Calu3 (cell line): ENCODE measurements at places on chromosomes 3 and 15. TPM values are rescaled to one million over a fixed set of nuclear protein-coding genes. Genes with fewer than 3 reads are reported as not detected.
A peak's percentile ranks its signal among the peaks of the same experiment; 100 is the strongest.

CCDC71 gene
- 19.2 and 20.2 TPM in 2 replicates for total RNA-seq

ARGFX gene
- not detected in 2 replicates for total RNA-seq

GRCh38 chr15:78879517-78880241 lies 7.0 kb downstream of the MORF4L1 start:
- H3K4me1 ChIP-seq = peaks cover 33% of the 10 kb centered on the region
- peaks cover 66% of the 10 kb centered on the region for H3K36me3 ChIP-seq
- no peaks in the 10 kb centered on the region for H3K27me3 ChIP-seq
- DNase-seq = no peak
- H3K27ac ChIP-seq = no peak overlapping the region
- H3K4me3 ChIP-seq = no peak overlapping the region

DNA sequence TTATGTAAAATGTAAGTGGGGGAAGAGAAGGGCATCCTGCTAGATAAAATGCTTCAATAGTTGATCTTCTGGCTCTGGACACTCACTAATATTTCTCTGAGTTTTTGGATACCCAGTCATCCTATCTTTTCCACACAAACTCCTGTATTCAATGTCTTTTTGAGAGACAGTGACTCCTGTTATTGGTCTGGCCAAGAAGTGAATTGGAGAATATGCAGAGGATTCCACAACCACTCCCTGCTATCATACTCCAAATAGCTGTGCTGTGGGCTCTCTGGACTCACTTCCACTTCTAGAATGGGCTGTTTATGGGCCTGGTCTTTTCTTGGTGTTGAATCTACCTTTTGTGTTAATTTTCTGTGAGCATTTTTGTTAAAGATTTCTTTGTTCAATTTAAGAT lies 376.8 kb downstream of the NLGN1 start:
- no peaks in the 10 kb centered on the region for H3K27me3 ChIP-seq
- no peaks in the 10 kb centered on the region for H3K36me3 ChIP-seq
- H3K4me1 ChIP-seq = no peaks in the 10 kb centered on the region
- no peak overlapping the region for H3K27ac ChIP-seq

DNA sequence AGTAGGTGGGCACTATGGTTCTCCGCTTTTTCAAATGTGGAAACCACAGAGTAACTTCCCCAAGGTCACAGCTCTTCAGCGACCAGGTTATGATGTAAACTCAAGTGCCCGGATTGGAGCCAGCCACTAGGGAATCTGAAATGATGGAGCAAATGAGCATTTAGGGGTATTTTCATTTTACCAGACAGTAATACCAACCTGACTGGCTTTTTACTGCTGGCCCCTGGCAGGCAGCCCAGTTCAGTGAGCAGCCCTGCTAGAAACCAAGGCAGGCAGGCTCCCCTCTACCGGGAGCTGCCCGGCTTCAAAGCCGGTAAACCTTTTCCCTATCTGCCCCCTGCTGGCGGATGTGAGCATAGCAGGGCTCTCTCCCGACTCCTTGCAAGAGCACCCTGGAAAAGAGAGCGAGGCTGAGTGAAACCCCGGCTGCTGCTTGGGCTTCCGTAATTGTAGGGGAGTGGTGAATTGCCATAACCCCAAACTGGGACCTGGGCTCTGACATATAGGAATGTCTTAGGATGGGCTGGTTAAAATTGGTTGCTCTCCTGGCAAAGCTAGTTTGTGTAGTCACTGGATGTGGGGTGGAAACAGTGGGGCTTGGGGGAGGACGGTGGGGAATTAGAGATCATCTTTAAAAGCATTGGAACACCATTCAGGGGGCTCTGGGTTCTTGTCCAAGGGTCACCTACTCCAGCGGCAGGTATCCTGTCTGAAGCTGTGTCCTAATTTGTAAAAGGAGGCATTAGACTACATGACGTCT lies 98.0 kb upstream of the TNFAIP8L3 start:
- H3K4me1 ChIP-seq = no peaks in the 10 kb centered on the region
- no peak overlapping the region for H3K27ac ChIP-seq
- no peaks in the 10 kb centered on the region for H3K36me3 ChIP-seq

DNA sequence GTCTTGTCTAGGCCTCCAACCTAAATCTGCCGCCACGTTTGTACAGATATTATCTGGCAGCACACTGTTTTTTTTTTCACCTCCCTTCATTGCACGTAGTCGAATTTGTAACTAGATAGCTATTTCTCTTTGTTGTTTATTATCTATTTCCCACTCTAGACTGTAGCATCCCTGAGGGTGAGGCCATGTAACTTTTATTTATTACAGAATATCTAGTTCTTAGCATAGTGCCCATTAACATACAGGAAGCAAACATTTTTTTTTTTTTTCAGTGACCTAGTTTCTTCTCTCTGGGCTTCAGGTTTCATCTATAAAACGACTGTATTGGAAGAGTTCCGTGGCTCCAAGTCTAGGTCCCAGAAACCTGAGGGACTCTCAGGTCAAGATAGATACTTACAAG lies 354.3 kb downstream of the FGF12 start:
- no peaks in the 10 kb centered on the region for H3K4me1 ChIP-seq
- H3K27me3 ChIP-seq = no peaks in the 10 kb centered on the region
- no peak overlapping the region for H3K27ac ChIP-seq
- no peak overlapping the region for H3K4me3 ChIP-seq
- DNase-seq = no peak

DNA sequence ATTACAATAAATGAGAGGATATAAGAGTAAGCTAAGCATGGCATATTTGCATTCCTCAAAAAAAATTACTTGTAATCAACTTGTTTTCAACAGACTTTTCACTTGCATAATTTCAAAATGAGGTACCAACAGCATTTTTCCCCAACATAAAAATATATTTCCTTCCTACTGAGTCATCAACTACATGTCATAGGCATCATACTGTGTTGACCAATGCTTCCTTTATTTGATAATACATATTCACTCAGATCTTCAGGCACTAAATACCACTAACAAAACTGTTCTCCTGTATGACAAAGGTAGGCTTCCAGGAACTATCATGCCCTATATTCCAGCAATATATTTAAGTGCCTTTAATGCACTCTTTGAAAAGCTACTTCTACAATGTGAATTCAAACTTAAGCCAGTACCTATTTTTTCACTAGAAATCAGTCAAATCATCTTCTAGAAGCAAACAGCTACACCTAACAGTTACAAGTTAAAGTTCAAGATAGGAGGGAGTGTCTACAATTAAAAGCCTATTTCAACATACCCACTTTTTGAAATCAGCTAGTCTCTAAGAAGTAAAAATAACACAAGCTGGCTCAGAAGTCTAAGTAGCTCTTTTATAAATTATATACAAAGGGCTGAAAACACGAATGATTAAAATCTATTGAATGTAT lies 11.3 kb downstream of the ADAM10 start:
- peaks cover 10% of the 10 kb centered on the region for H3K36me3 ChIP-seq
- peak overlapping the region; percentile 60 for H3K27ac ChIP-seq
- DNase-seq = no peak
- no peaks in the 10 kb centered on the region for H3K27me3 ChIP-seq

IQCF2 gene
- not detected in 2 replicates for total RNA-seq

DNA sequence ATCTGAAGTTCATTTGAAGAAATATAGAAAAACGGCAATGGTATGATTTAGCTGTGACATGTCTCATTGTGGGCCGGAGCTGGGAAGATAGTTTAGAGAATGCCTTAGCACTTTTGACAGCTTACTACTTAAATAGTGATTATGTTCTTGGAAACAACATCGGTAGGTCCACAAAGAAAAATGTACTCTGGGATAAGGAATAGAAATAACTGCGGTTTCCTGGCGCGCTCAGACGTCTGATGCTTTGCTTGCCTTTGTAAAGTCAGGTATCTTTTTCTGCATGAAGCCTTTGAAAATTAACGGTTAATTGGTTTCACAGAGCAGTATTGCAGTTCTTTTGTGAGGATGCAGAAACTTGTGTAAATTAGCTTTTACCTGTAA lies 1.4 kb downstream of the USP3 start:
- H3K4me1 ChIP-seq = peaks cover 79% of the 10 kb centered on the region
- H3K36me3 ChIP-seq = peaks cover 42% of the 10 kb centered on the region
- DNase-seq = no peak
- H3K4me3 ChIP-seq = peak overlapping the region; percentile 88
- H3K27ac ChIP-seq = peak overlapping the region; percentile 68
- H3K27me3 ChIP-seq = no peaks in the 10 kb centered on the region

DNA sequence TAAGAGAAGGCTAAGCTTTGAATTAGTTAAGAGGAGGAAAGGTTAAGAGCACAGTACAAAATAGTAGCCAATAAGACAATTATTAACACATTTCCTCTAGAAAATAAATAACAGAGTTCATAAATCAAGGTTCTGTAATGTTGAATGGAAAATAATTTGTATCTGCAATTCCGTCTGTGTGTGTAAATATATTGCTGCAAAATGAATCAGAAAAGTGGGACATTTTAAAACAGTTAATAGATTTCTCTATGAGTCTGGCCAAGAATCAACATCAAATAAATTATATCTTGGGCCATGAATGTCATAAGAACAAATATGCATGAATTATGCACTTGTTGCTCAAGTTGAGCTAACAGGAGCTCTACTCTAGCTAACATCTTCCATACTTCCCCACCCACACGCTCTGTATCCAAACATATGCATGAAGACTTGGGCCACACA lies 14.2 kb upstream of the SUCNR1 start:
- H3K4me1 ChIP-seq = peaks cover 64% of the 10 kb centered on the region
- peaks cover 15% of the 10 kb centered on the region for H3K36me3 ChIP-seq
- H3K27me3 ChIP-seq = no peaks in the 10 kb centered on the region
- H3K4me3 ChIP-seq = peak overlapping the region; percentile 4

DNA sequence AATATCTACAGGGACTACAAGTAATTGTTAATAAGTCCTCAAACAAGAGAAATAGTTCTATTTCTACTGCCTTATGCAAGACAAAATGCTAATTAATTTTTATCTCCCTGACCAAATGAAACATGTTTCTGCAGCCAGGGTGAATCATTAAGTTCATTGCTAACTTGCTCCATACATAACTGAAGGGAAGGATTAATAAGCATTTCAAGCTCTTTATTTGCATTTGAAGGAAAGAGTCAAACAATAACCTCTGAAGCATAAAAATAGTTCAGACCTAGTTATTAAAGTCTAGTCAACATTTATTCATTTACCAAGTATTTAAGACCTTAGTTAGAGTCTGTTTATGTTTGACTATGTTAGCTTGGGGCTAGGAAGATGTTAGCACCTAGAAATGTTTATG lies 120.0 kb downstream of the ATP1B3 start:
- DNase-seq = no peak
- no peaks in the 10 kb centered on the region for H3K4me1 ChIP-seq
- H3K27me3 ChIP-seq = no peaks in the 10 kb centered on the region
- H3K27ac ChIP-seq = no peak overlapping the region
- H3K36me3 ChIP-seq = no peaks in the 10 kb centered on the region

DNA sequence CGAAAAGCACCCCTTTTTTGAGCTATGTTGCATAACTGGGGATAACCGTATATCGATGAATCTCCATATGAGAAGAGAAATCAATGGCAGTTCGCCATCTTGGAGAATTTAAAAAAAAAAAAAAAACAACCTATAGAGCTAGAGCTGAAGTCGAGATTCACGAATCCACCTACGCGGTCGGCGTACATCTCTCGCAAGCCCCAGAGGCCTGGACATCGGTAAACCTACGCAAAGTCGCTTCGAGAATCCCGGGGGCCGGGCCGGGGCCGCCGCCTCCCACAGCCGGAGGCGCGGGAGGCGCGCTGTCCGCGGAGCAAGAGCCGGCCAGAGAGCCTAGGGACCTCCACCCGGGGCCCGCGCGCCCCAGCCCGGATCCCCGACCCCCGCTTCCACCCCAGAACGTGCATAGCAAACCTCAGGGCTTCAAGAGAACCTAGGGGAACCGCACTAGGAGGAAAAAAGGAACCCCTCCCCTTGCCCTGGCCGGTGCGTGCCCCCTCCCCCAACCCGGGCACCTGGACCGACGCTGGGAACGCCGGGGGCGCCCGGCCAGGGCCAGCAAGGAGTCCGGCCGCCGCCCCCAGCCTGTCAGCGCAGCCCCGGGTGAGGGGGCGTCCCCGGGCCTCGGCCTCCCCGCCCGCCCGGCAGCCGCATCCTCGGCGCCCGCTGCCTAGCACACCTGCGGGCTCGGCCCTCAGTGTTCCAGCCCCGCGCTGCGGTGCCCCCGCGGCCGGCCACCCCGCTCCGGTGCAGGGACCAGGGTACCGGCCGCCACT lies 567 bp downstream of the PFN2 start:
- H3K36me3 ChIP-seq = peaks cover 67% of the 10 kb centered on the region
- peaks cover 32% of the 10 kb centered on the region for H3K4me1 ChIP-seq
- peak overlapping the region; percentile 80 for H3K4me3 ChIP-seq
- peak overlapping the region; percentile 87 for H3K27ac ChIP-seq
- no peaks in the 10 kb centered on the region for H3K27me3 ChIP-seq

DNA sequence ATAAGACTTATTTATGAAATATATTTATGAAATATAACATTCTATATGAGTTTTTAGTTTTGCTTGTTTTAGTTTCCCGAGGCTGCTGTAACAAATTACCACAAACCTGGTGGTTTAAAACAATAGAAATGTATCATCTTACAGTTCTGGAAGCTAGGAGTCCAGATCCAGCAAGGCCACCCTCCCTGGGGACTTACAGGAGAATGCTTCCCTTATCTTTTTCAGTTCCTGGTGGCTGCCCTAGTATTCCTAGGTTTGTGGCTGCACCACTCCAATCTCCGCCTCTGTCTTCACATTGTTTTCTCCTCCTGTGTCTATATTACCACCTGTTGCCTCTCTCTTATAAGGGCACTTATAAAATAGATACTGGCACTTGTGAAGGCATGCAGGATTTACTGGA lies 877.8 kb downstream of the TUSC7 start:
- no peaks in the 10 kb centered on the region for H3K27me3 ChIP-seq
- H3K4me1 ChIP-seq = no peaks in the 10 kb centered on the region
- no peak overlapping the region for H3K27ac ChIP-seq
- no peak for DNase-seq

DNA sequence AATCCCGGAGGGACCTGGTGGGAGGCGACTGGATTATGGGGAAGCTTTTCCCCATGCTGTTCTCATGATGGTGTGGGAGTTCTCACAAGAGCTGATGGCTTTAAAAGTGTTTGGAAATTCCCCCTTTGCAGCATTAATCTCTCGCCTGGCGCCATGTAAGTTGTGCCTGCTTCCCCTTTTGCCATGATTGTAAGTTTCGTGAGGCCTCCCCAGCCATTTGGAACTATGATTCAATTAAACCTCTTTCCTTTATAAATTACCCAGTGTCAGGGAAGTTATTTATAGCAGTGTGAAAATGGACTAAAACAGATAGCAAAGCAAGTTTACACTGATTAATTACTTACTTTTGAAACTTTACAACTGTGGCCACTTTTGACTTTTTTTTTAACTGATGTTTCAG lies 10.6 kb upstream of the U2SURP start:
- no peaks in the 10 kb centered on the region for H3K36me3 ChIP-seq
- H3K4me1 ChIP-seq = peaks cover 19% of the 10 kb centered on the region
- H3K27ac ChIP-seq = no peak overlapping the region

GRCh38 chr3:165883863-165884478 lies 46.7 kb upstream of the BCHE start:
- peak overlapping the region; percentile 68 for H3K4me3 ChIP-seq
- H3K36me3 ChIP-seq = no peaks in the 10 kb centered on the region
- H3K27me3 ChIP-seq = no peaks in the 10 kb centered on the region
- H3K4me1 ChIP-seq = peaks cover 17% of the 10 kb centered on the region
- H3K27ac ChIP-seq = peak overlapping the region; percentile 71
- DNase-seq = no peak

BUB1B gene
- 39.0 and 41.8 TPM in 2 replicates for total RNA-seq
